ENCODE measurements at places on chromosomes 16 and 17.

DNA sequence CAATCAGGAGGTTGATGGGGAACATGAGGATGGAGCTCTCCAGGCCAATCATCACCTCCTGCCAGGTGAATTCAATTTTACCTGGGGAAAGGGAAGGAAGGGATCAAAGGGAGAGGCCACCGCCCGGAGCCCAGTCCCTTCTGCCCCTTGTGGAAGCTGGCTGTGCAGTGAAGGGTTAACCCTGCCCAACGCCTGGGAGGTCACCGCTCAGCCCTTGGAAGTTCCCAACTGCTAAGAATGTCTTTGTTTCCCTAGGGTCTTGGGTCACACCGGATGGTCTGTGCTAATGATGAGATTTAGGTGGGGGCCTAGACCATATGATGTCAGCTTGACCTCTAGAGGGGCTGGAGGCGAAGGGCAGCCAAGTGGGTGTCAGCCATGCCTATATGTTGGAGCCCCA lies 52.1 kb upstream of the GCSH start:
- no peak for DNase-seq

DNA sequence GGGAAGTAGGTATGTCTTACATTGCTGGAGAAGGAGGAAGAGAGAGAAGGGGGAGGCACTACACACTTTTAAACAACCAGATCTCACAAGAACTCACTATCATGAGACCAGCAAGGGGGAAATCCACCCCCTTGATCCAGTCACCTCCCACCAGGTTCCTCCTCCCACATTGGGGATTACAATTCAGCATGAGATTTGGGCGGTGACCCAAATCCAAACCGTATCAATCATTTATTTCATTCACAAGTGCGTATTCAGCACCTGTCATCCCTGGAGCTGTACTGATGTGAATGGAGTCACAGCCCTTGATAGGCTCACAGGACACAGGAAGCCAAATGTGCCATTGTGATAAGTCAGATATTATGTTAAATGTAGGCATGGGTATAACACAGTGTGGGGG lies 228.3 kb upstream of the HSBP1 start:
- no peak for DNase-seq

DNA sequence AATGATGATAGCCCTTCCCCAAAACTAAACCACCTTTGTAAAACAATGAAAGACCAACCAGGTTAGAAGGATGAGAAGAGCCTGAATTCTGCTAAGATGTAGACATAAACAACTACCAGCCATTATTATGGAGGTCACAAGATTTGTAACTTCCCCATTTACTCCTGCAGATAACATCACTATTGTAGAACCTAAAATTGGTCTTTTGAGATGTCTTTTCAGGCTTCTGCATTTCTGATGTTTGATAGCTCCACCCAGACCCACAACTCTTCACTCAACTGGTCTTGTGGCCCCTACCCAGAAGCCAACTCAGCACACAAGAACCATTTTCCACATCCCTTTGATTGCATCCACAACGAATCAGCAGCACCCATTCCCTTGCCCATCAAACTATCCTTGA lies 100.8 kb downstream of the TMEM132E start:
- DNase-seq, result no peak

DNA sequence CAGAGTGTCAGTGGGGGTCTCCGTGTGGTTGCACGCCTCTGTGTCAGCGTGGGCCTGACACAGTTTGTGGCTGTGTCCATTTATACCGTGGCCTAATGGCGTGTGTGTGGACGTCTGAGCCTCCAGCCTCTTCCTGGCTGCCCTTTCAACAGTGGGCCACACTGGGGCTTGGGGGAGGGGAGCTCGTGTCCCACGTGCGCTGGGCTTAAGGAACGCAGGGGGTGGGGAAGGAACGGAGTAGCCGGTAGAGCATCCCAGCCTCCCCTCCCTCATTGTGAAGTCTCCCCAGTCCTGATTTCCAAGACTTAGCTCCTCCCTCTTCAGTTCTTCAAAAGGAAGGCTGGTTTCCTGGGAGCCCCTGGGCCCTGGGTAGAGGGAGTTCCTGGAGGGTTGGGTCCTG lies 9.5 kb upstream of the HES7 start:
- no peak for DNase-seq

GRCh38 chr17:68579194-68579927 lies 21.8 kb downstream of the FAM20A start:
- DNase-seq, result no peak

DNA sequence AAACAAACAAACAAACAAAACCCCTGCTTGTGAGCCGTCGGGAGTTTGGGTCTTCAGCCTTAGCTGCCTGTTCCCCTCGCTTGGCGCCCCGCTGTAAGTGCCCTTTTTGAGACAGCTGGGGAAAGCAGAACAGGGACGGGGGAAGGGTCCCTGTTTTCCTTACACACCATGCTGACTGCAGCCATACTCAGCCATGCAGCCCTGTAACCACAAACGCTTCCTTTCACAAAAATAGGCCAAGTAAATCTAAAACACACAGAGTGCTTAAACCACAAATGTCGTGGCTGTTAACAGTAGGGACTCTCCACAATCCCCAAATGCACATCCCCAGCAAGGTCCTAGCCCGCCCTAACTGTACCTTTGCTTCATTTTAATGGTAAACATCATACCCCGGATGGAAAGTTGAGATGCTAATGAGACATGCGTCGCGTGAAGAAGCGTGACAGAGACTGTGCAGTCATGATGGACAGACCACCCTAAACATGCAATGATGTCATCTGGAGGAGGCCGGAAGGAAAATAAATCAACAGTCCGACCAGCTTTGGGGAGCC lies 129.9 kb downstream of the MGAT5B start:
- DNase-seq, result peak; percentile 27

- DNase-seq, result no peak
Measured at GRCh38 chr16:69607674-69608073, 41.9 kb downstream of the NFAT5 start.

GRCh38 chr17:14340857-14341754 lies 40.2 kb downstream of the HS3ST3B1 start:
- no peak for DNase-seq

GRCh38 chr17:82793974-82794630 lies 42.2 kb downstream of the TBCD start:
- DNase-seq, result no peak

DNA sequence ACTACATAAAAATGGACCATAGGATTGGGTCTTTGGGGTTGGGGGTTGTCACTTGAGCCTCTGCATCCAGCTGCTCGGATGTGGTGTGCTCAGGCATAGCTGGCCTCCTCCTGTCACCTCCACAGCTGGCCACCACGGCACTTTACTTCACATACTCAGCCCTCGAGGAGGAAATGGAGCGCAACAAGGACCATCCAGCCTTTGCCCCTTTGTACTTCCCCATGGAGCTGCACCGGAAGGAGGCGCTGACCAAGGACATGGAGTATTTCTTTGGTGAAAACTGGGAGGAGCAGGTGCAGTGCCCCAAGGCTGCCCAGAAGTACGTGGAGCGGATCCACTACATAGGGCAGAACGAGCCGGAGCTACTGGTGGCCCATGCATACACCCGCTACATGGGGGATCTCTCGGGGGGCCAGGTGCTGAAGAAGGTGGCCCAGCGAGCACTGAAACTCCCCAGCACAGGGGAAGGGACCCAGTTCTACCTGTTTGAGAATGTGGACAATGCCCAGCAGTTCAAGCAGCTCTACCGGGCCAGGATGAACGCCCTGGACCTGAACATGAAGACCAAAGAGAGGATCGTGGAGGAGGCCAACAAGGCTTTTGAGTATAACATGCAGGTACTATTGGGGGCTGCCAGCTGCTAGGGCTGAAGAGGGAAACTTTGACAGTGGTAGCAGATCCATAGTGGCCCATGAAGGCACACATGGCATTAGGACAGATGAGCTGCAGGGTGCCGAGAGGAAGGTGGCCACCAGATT lies 30.8 kb downstream of the CDIP1 start:
- DNase-seq, result no peak

Measured in KG1 (cell line).